ENCODE measurements at places on chromosomes 3 and 15.

DNA sequence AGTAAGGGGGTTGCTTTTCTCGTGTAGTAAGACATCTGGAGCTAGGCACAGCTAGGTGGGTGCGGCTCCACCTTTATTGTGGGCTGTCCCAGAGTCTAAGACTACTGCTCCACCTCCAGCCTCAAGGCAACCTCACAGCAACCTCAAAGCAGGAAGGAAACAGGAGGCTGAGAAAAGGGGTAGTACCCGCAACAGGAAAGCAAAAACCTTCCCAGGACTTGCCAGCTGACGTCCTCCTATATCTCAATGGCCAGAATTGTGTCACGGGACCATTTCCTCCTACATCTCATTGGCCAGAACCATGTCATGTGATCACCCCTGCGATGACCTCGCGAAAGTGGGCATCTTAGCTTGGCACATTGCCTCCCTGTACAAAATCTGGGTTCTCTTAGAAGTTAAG is 4.3 kb upstream of the GPR160 start:
- peak; percentile 37 for DNase-seq

DNA sequence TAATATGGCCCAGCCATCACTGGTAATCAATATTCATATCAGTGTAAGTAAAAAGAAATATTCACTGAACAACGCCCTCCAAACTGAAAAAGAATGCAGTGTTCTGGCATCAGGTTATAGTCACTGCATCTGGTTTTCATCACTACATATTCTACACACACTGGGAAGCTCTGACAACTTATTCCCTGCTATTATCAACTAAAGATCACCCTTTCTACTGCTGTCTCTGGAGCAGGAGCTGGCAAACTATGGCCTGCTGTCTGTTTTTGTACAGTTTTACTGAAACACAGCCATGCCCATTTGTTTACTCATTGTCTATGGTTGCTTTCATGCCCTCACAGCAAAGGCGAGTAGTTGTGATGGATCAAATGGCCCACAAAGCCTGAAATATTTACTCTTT is 35.3 kb downstream of the TUBGCP4 start:
- no peak for DNase-seq

DNA sequence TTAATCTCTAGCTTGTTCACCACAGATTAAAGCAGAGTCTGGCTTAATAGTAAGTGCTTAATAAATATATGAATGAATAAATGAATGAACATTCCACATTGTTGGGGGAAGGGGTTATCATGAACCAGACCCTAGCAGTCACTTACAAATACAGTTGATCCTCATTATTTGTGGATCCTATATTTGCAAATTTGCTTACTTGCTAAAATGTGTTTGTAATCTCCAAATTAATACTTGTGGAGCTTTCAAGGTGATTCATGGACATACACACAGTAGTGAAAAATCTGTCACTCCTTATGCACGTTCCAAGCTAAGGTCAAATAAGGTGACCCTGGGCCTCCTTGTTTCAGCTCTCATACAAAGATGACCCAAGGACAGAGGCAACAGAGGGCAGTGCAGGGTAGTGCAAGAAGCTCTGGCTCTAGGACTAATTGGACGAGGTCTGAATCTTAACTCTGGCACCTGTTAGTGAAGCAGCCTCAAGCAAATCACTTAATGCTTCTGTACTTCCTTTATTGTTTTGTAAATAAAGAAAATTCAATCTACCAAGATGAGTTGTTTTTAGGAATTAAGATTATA is 112.8 kb upstream of the C2CD4B start:
- DNase-seq = no peak

DNA sequence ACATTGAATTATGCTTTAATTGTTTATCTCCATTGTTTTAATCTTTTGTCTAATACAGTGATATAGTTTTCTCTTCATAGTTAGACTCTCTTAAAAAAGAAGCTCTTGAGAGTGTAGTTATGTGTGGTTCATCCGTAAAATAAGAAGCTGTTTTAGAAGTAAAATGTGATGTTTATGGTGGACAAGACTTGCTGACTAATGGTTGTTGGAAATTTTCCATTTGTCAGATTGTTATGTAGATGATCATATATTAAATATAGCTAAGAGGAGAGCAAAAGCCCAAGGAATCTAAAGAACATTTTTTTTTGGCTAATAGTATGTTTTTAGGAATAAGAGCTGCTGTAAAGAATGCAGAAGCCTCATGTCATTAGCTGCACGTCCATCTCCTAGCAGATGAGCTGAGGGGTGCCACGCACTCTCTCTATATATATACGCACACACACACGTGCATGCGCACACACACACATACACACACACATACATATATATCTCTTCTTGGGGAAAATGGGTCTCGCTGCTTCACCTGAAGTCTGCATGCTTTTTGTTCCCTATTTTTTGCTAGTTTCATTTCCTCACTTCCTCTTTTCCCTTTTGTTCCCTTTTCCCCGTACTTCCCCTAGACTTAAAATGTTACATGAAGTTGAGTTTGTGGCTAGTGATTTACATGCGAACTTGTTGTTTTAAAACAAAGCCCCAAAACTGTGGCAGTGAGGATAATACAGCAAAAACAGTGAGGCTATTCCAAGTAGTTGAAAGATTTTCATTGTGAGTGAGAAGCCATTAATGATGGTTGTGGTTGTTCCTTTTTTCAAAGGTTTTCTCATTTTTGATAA is 107.8 kb downstream of the MBNL1 start:
- no peak for DNase-seq

DNA sequence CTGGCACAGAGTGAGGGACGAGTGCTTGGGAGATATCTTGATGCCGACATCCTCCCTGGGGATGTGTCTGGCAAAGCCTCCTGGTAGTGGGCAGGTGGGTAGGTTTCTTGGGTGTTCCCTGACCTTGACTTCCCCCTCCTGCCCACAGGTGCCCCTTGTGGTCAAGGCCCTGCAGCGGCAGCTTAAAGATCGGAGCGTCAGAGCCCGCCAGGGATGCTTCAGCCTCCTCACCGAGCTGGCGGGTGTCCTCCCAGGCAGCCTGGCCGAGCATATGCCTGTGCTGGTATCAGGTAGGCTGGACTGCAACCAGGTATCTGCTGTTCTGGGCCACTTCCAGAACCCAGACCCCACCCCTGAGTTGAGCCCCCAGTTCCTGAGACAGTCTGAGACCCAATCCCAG is 19.2 kb downstream of the CAND2 start:
- DNase-seq = no peak

GRCh38 chr3:27877061-27878013 is 155.2 kb upstream of the EOMES start:
- no peak for DNase-seq

DNA sequence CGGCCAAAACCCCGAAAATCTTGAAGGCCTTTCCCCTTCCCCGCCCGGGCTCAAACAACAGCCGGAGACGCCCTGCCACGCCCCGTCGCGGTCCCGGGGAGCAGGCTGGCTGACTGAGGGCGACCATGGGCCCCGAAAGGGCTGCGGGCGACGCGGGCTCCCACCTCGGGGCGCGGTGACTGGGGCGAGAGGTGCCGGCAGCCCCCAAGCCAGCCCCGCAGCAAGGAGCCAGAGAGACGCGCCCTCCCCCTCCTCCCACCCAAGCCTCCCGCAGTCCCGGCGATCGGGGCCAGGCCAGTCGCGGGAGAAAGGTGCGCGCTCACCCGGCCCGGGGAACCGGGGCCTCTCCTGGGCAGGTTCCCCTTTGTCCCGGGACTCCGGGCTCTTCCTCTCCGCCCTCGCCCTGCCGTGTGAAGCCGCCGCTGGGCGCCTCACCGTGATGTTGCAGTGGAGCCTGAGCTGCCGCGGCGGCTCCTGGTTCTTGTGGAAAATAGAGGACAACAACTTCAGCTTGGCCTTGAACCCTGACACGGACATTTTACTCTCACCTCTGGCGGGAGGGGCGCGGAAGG is 30.6 kb upstream of the ZSCAN2 start:
- DNase-seq = peak; percentile 50

DNA sequence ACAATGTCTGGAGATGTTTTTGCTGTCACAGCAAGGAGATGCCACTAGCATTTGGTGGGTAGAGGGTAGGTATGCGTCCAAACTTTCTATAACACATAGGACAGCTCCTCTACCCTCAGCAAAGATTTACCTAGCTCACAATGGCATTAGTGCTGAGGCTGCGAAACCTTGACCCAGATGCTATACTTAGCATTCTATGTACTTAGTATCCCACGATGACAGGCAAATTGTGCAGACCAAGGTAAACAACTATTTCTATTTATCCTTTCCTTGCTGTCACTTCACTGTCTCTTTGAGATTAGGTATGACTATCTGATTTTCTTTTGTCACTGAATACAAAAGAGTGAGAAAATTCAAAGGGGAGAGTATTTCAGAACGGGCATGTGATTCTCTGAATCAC is 265.2 kb upstream of the ZNF385D start:
- DNase-seq = no peak

GRCh38 chr3:152197937-152198336 is 70.8 kb upstream of the MBNL1 start:
- DNase-seq = no peak

GRCh38 chr3:129424185-129424841 is 4.1 kb downstream of the EFCAB12 start:
- DNase-seq = no peak

GRCh38 chr15:28191832-28192231 is 92.7 kb upstream of the OCA2 start:
- no peak for DNase-seq

- DNase-seq = no peak
Measured at GRCh38 chr3:44016818-44017217, 224.9 kb upstream of the TOPAZ1 start.

DNA sequence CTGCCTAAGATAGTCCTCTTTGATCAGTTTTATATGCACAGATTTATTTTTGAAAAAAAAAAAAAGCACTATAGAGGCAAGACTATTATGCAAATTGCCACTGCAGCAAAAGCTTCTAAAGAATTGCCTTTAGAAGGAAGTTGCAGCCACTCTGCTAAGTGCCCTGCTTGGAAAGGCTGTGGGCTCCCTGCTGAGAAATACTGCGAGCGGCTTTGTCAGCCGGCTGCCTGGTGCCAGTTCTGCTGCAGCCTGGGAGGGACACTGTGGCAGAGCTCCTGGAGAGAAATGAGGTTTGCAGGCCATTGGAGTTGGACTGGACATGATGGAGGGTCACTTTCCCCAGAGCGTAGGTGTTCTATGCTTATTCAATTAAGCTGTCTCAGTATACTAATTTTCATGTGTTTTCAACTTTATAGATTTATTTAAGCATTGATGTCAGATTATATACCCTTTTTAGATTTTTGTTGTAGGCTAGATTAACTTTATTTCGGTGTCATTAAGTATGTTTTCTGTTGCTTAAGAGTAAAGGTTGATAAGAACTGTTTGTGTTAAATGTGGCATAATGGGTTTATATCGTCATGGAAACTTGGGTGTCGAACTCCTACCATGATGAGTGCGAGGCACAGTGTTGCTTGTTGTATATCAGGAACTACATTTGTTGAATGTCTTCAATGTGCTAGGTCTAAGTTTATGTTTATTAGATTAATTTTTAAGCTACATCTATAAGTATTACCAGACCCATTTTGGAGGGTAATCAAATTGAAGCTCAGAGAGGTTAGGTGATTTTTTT is 6.6 kb downstream of the MAP2K5 start:
- DNase-seq = no peak

DNA sequence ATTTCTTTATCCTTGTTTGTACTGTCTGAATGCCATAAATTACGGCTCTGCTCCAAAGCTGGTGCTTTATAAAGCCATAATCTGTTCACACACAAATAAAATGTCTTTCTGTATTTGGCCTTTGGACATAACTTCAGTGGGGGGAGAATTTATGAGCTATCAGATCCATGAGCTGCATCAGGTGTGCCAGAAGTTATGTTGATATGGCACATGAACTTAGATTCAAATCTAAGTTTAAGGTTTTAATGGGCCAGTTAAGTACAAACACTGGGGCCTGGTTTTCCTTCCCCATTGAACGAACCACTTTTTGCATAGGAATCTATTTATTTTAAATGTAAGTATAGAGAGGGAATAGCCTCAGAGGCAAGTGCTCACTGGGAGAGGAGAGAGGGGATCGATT is 239.9 kb downstream of the NFKBIZ start:
- no peak for DNase-seq

- DNase-seq = peak; percentile 25
Measured at GRCh38 chr15:85485956-85486567, 105.7 kb downstream of the AKAP13 start.

DNA sequence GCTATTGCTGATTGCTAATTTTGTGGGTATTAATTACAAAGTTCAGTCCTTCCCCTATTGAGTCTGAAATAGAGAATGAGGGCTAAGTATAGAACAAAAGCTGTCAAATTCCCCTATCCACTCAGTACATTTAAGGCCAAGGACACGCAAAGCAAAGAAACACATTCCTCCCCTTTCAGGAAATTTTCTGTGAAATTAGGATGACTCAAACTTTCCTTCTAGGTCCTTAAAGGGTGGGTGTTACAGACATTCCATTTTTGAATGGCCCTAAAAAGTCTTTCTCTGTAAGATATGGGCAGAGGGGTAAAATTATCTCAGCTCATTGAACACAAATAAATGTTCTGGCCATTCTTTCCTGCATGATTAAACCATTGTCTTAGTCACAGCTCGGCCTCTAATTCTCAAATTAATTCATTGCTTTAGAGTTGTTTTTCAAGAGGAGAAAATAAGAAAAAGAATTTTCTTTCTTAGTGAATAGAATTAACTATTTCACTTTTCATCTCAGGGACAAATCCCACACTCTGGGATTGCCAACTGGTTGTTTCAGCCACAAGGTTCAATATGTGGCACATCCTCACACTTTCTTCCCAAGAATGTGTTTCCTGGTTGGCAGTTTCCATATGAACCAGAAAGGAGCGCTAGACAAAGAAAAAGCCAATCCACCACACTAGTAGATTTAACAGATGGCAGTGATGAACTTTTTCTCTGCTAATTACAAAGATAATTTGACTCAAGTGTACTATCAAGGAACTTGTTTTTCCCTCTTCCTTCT is 424.1 kb downstream of the ZNF385D start:
- no peak for DNase-seq

- DNase-seq = no peak
Measured at GRCh38 chr3:184566441-184567414, 5.1 kb downstream of the EPHB3 start.

DNA sequence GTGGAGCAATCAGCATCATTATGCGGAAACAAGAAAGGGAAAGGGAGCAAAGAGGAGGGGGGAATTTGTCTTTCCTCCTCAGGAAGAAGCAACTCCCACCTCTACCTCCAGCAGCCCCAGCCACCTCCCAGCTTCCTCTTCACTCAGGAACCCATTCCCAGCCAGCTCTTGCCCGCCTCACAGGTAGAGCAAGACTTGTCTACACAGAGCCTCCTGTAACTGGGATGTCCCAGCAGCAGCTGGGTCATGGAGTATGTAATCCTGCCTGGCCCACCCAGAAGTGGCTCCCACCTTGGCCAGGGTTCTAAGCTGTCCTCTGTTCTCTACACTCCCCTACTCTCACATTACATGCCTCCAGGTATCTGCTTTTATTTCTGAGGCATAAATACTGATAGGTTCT is 14.0 kb downstream of the IGDCC3 start:
- DNase-seq = no peak

GRCh38 chr15:56984681-56985481 is 66.4 kb downstream of the TCF12 start:
- no peak for DNase-seq

DNA sequence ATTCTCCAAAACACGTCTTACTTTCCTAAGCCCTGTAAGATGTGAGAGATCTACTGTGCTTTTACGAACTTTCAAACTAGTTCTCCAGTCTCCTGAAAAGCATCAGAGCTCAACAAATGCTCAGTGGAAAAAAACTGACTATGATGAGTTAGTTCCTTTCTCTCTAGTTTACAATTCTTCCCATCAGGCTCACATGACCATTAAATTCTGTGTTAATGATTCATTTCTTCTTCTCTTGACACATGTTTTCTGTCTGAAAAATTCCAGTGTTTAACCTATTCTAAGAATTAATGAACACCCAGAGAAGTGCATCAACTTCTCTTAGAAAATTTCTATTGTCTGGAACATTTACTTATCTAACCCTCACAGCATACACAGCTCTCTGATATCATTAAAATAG is 844.3 kb downstream of the SI start:
- no peak for DNase-seq

All from activated naive CD4-positive, alpha-beta T cell treated with anti-CD3 and anti-CD28 coated beads, Interleukin-2, amount 50 U/mL, for 16 hours (primary cell).